Fibroblast of skin of right biceps (primary cell): ENCODE measurements at places on chromosomes 7 and 10.

DNA sequence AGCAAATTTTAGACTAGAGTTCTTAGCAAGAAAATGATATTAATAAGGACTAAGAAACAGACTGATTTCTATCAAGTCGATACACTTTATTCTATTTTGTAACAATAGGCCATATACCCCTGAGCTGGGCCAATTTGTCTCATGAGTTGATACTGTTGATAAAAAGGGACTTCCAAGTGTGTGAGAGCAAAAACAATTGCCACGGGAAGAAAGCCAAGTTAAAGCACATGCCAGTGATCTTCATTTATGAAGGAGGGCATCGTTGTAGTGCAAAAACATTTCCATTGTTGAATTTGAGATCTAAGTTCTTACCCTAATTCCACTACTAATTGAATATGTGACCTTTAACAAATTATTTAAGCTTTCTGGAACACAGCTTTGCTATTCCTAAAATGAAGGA, 119.9 kb downstream of the CNOT4 start:
- DNase-seq = no peak

- no peak for DNase-seq
Measured at GRCh38 chr10:105592468-105592867, 951.4 kb downstream of the SORCS3 start.

DNA sequence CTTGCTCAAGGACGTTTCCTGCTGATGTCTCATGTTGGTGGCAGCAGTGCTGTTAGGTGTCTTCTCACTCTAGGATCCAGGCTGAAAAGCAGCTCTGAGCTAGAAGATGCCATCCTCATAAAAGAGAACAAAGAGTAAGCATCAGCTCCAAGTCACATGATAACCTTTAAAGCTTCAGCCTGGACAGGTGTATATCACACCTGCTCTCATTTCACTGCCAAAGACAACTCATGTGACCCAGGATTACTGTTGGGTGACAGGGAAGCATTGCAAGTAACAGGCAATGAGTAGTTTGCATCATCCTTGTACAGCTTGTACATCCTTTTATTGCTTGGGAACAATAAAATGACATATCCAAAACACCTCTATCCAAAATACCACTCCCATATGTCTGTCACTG, 423.4 kb upstream of the DPP6 start:
- no peak for DNase-seq

GRCh38 chr7:120436487-120437060, 163.6 kb downstream of the KCND2 start:
- DNase-seq = no peak

DNA sequence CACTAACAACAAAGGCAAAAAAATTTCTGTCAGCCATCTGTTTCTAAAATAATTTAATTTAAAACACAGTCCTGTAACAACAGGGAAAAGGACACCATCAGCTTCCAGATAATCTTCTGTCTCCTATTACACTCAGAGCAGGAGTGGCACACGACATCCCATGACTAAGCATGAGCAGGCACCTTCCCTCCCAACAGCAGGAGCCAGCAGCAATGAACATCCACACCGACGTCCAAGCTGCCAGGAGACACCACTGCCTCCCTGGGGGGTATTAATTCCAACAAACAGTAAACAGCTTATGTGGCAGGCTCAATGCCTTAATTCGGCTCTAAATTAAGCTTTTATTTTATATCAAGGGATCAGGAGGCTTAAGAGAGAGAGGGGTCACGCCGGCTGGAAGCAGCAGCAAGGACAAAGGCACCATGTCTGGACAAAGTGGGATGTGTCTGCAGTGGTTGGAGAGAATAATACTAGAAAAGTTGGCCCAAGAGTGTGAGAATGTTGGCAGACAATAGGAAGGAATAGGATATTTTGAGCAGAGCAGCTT, 45.7 kb downstream of the KIAA1549 start:
- DNase-seq = peak; percentile 86

- no peak for DNase-seq
Measured at GRCh38 chr7:128939075-128939860, 1.5 kb downstream of the IRF5 start.

- DNase-seq = peak; percentile 47
Measured at GRCh38 chr7:30057741-30058140, 29.5 kb downstream of the PLEKHA8 start.

DNA sequence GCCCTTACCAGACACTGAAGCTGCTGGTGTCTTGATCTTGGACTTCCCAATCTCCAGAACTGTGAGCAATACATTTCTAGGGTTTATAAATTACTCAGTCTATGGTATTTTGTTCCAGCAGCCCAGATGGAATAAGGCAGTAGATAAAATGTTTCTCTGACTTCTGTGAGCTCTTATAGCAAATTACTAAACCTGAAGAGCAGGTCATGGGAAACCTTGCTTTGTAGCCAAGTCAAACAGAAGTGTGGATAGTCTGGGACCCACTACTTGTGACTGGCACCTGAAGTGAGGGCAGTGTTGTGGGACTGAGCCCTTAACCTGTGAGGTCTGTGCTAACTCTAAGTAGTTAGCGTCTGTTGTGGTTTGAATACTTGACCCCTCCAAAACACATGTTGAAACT, 4.6 kb upstream of the TBRG4 start:
- DNase-seq = no peak

- DNase-seq = peak; percentile 72
Measured at GRCh38 chr7:107150375-107151073, 18.3 kb upstream of the HBP1 start.

DNA sequence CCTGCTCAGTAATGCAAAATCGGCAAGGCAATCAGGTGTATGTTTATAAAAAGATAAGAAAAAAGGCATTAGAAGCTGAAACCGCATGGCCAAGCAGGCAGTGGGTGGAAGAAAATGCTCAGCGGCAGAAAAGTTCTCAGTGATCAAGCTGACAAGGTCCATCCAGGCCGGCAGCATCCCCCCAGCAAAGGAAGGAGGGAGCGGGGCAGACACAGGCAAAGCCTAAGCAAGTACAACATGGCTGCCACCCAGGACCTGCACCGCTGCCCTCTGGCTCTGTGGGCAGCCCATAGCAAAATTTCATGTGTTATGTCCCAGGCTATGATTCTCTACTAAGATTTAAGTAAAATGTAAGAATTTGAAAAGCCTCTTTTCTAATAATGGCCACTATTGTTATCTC, 45.4 kb downstream of the MRPS24 start:
- DNase-seq = no peak

DNA sequence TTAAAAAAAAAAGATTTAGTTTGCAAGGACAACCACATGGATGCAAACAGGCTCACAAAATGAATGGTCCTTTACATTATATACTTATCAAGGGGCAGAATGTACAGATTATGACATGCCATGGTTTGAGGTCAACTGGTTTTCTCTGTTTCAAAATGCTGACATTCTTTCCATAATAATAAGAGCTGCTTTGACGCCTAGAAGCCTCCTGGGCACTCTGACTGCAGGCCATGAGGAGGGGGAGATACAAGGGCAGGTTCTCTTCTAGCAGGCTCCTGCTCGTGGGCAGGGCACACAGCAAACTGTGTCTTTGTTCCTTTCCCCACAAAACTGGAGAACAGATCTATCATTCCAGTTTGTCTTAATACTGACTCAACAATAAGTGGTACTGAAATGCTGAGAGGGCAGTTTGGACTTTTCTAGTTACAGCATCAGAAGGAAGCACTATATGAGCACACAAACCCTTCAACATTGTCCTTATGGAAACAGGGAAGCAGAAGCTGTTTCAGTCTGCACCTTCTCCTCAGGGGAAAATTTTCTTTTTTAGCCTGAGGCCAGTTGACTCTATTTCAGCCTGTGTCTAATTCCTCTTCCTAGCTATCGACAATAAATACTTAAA, 314.9 kb upstream of the AOAH start:
- no peak for DNase-seq

DNA sequence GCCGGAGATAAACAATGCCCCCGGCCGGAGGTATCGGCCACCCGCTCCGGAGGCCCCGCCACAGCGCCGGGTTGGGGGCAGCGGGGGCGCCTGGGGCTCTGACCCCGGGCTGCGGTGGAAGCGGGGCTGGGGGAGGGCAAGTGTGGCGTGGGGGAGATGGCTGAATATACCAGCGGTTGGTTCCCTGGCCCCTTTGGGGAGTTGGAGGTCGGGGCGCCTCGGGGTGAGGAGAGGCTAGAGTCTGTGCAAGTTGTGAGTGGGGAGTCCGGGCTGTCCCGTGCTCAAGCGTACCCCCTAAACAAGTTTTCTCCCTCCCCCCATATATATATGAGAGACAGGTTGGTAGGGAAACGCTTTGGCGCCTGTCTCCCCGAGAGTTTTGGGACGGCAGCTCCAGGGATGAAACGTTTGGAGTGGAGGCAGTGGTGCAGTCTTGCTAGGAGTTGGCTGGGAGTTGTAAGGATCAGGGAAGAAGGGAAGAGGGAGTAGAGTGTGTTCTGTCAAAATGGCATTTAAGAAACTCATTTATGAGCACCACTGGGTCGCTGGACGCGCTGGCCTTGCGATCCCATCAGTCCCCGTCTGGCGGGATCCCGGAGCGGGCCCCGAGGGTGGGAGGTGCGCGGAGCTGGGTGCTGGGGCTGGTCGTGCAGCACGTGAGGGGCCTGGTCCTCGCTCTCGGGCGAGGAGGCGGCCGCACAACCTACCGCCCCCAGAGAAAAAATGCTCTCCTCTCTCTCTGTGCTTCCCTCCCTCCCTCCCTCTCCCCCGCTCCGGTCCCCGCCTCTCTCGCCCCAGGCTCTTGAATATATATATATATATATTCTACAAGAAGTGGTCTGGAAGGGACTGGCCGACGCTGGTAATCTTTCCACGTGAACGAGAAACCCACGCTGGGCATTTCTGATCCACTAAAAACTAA, 1.1 kb downstream of the TET1 start:
- peak; percentile 61 for DNase-seq

- DNase-seq = no peak
Measured at GRCh38 chr10:12727832-12728215, 273.7 kb downstream of the CCDC3 start.

DNA sequence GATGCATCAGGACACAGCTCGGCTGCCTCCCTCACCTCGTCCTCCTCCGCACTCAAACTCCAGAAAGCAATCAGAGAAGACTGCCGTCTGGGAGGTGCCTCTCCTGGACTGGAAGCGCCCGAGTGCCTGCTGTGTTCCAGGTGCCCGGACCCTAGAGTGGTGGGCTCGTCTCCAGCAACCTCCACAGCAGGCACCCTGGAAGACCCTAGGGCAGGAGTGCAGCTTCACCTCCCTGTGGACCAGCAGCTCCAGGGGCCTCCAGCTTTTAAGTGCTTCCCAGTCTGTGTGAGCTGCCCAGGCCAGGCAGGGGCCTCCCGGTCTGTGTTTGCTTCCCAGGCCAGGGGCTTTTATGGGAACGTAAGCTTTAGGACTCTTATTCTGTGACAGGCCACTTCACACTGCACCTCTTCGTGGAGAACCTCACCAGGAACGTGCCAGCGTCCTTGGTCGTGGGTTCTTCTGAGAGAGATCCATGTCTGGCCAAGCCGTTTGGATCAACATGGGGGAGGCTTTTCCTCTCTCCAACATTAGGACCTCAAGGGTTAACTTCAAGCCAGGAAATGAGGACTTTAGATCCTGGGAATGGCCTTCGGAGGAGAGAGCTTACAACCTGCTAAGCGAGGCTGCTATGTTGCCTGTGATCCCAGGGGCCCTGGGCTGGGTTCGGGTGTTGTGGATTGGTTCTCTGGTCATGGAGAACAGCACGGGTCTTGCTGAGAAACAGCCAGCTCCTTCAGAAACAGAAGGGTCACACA, 5.9 kb upstream of the PWWP2B start:
- DNase-seq = no peak

DNA sequence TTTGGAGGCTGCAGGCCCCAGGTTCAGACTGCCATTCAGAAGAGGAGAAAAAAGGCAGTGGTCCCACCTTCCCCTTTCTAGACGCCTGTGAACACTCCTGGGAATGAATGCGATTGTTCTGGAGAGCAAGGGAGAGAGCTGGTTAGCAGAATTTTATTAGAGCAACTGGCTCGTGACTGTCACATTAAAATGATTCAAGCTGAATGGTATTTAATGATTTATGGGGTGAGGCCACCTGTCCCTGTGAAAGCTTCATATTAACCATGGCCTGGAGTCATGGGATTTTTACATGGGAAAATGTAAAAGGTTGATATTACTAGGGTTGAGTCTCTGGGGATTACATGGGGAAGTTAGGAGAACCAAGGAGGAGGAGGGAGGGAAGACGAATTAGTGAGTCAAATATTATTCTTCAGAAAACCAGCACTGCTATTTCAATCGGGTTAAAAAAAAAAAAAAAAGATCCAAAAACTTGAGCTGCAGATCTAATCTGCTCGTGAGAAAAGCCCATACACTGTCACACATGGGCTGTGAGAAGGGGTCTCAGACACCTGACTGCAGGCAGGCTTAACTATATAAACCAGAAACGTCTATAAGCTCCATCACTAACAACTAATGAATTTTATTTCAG, 8.3 kb downstream of the CXCL12 start:
- DNase-seq = peak; percentile 23

DNA sequence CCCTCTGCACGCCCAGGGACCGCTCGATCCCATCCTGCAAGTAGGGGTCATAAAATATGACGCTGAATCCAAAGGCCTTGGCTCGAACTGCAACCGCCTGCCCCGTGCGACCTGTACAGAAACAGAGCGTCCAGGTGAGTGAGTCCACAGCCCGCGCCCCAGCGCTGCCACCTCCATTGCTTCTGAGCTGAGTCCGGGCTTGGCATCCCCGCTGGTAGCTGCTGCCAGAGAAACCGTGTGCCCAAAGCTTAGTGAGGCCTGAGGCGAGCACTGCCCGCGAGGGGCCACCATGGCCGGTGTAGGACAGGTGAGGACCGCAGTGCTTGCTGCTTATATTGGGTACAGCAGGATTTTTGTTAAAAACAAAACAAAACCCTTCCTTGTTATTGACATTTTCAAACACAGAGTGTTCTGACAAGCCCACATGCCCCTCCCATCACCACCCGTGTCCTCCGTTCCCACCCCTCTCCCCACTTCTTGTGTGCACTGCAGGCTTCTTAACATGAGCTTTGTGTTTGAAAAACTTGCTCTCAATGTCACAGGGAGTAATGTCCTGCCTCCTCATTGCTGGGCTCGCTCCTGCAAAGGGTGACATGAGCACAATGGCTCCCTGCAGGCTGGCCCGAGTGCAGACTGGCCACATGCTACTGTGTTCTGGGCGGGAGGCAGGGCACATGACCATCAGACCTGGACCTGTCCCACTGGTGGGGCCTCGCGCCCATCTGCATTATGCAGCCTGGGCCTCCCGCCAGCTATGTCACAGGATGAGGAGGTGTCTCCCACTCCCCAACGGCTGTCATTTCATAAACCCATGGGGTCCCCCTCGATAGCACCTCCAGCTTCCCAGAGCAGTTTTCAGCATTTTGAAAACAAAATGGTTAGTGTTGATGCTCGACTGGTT, 52.9 kb downstream of the ZRANB1 start:
- no peak for DNase-seq
